ENCODE measurements at places on chromosomes 5 and 9.

DNA sequence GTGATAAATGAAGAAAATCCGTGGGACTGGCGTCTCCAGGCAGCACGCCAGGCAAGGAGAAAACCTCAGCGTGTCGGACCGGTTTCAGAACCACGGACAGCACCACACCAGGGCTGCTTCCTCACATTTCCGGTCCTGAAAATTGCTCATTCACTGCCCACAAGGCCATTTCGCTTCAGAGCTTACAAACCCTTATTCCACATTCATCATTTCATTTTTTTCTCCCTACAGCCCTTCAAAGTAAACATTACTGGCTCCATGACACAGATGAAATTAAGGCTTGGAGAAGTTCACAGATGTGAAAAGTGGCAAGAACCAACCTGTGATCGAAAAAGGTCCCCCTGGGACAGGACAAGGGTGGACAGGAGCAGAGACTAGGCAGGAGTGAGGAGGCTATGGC lies 1.5 kb upstream of the GPRIN1 start:
- DNase-seq, result peak; percentile 92

DNA sequence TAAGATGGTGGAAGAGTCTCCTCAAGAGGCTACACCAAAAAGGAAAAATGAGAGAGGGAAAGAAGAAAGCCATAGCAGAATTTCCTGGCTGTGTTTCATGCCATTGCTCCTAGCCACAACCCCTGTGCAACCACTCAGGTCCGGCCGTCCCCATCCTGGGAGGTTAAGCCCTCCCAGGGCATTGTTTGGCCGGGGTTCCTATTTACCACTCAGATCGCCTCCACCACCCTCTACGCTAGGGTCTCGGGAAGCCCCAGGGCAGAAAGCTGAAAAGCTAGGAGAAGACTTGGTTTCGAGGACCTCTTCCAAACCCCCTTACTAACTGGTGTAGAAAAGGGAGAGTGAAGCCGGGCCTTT lies 715 bp downstream of the RC3H2 start:
- DNase-seq, result no peak

- no peak for DNase-seq
These were observed 52.7 kb downstream of the NDUFAF2 start for GRCh38 chr5:60997721-60998120.

DNA sequence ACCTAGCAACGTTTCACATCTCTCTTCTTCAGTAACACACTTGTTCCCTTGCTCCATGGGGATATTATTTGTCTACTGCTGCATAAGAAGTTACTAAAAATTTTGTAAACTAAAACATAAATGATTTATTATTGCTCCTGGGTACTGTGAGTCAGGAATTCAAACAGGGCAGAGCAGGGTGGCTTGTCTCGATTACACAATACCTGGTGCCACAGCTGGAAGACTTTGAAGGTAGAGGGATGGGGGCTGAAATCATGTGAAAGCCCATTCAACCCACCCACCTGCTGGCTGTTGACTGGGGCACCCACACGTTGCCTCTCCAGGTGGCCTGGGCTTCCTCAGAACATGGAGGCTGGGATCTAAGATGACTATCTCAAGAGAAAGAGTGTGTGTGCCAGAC lies 213.2 kb downstream of the ESM1 start:
- DNase-seq, result no peak

All from aorta (tissue), 5 donors.